ENCODE measurements at places on chromosomes 2 and 18. TPM values are rescaled to one million over a fixed set of nuclear protein-coding genes. Genes with fewer than 3 reads are reported as not detected.

- no peak for DNase-seq
Observed at GRCh38 chr2:134682726-134683125, 36.1 kb downstream of the TMEM163 start.

The COL6A3 gene
- total RNA-seq: 264 TPM

DNA sequence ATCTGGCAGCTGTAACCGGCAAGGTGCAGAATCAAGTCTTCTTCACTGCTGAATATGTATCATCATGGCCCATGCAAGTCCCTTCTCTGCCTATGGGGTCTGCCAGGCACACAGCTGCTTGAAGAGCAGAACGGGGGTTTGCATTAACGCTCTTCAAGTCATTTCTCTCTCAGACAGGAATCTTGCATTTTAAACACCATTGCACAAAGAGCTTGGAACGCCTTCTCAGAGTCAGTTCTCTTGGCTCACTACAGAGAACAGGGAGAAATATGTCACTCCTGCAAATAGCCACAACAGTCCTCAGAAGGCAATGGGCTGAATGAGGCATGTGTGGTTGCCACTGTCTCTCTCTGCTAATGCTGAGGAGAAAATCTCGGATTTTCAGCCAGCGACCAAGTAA is 2173.5 kb upstream of the PIK3C3 start:
- DNase-seq: no peak

The IL36G gene
- total RNA-seq: not detected

GRCh38 chr2:171389325-171389724 is 44.5 kb downstream of the METTL8 start:
- no peak for DNase-seq

The SERPINB3 gene
- total RNA-seq: not detected

Data from chondrocyte (in vitro differentiated cells).